Large intestine (tissue), 12 donors: ENCODE measurements at places on chromosomes 5 and 9. TPM values are rescaled to one million over a fixed set of nuclear protein-coding genes. Genes with fewer than 3 reads are reported as not detected.
A peak's percentile ranks its signal among the peaks of the same experiment; 100 is the strongest.

- no peaks in the 10 kb centered on the region for H3K4me1 ChIP-seq
- H3K36me3 ChIP-seq: no peaks in the 10 kb centered on the region
- H3K27me3 ChIP-seq: no peaks in the 10 kb centered on the region
These were observed 264.6 kb downstream of the NDUFS4 start for GRCh38 chr5:53825016-53825415.

DNA sequence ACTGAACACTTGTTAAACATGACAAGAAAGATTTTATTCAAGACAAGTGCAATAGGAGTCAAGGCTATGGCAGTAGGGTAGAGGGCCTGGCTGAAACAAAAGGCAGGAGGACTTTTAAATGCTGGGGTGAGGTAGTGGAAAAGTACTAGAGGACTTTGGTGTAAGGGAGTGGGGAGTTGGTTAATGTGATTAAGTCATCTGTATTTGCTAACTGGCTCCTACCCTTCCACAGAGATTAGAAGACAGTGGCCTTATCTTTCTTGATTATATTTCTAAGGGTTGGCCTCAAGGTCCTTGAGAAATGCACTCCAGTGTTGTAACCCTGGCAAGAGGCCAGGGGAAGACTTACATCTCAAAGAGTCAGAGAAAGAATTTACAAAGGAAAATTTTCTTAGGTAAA is 160.2 kb upstream of the FTMT start:
- peak; percentile 88 for DNase-seq
- peaks cover 23% of the 10 kb centered on the region for H3K4me1 ChIP-seq
- no peak overlapping the region for H3K4me3 ChIP-seq
- H3K27me3 ChIP-seq: no peaks in the 10 kb centered on the region
- no peaks in the 10 kb centered on the region for H3K36me3 ChIP-seq
- H3K27ac ChIP-seq: peak overlapping the region; percentile 78

DNA sequence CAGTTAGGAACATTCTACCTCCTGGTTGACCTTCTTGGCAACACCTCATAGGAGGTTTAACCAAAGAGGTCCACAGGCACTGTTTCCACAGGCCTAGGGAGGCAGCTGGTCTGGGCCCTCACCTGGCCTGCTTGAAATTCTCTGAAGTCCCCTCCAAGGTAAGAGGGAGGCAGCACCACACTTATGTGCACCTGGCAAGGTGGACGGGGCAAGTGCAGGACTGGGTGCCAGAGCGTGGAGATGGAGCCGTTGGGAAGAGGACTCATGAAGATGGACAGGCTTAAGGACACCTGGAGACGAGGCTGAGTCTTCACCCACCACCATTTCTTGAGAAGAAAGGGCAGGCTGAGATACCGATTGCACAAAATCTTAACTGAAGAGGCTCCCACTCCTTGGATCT is 6.6 kb upstream of the BARHL1 start:
- H3K4me3 ChIP-seq: no peak overlapping the region
- DNase-seq: no peak
- H3K4me1 ChIP-seq: no peaks in the 10 kb centered on the region
- peaks cover 69% of the 10 kb centered on the region for H3K27me3 ChIP-seq

Gene COL15A1
- polyA plus RNA-seq: 19.7 TPM

- no peak overlapping the region for H3K4me3 ChIP-seq
- no peak for DNase-seq
- H3K36me3 ChIP-seq: no peaks in the 10 kb centered on the region
- H3K27ac ChIP-seq: no peak overlapping the region
- H3K27me3 ChIP-seq: peaks cover 8% of the 10 kb centered on the region
These were observed 22.5 kb upstream of the N4BP3 start for GRCh38 chr5:178090856-178091255.
